ENCODE measurements at places on chromosomes 3 and 15. TPM values are rescaled to one million over a fixed set of nuclear protein-coding genes. Genes with fewer than 3 reads are reported as not detected.

DNA sequence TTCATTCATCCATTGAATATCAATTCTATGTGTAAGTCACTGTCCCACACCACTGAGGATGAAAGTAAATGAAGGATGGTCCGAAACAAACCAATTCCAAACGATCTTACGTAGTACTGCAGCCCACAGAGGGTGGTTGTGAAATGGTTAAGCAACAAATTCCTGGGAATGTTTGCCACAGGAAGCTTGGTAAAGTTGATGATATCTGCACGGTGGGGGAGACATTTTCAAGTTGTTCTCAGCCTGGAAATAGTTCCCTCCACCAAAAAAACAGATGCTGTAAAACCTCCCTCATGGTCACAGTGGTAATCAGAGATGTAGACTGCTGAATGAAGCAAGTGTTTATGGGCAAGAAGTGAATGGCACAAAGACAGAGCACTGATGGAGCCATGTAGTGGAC lies 35.9 kb upstream of the BNC1 start:
- DNase-seq, result no peak

DNA sequence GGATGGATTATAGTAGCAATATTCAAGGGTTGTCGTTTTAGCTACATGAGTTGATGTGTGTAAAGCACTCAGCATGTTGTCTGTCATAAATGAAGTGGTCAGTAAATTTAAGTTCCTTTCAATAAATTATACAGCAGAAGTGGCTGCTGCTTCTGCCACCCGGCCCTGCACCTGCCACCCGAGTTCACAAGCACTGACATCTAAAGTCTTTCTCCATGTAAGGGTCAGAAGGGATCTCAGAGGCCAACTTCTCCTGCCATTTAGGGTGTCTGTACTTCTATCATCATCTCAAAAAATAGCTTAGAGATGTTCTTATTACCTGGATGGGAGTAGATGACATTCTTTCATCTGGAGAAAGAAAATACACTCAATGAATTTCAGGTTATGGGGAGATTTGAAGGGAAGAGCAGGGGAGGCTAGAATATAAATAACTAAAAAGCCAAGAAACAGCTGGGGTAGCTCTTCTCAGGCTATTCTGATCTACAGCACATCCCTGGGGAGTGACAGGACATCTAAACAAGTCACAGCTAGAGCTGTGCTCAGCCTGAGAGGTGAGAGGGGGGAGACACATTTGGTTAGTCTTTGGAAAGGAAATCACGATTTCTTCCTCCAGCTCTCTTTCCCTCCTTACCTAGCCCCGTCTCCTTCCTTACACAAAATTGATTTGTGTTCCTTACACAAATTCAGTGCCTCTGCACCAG lies 8.0 kb downstream of the GCSAM start:
- no peak for DNase-seq

- no peak for DNase-seq
These were observed 487.5 kb upstream of the TPRG1 start for GRCh38 chr3:188684276-188684675.

- no peak for DNase-seq
These were observed 88.9 kb upstream of the OSBPL11 start for GRCh38 chr3:125684199-125684598.

- no peak for DNase-seq
These were observed 59.5 kb downstream of the SNRK start for GRCh38 chr3:43345877-43346276.

The SNX22 gene
- 12.2 TPM for total RNA-seq

The EXD1 gene
- total RNA-seq, result 5.3 TPM

The FBXW12 gene
- total RNA-seq, result 0.68 TPM

Data from prostate gland (tissue), 2 donors.